K562 (cell line): ENCODE measurements at places on chromosomes 7 and 10. TPM values are rescaled to one million over a fixed set of nuclear protein-coding genes. Genes with fewer than 3 reads are reported as not detected.

The STOX1 gene
- total RNA-seq: 0.29 and 0.42 TPM in 2 replicates

The IL6 gene
- total RNA-seq: 0.94 and 1.5 TPM in 2 replicates

The FGFR2 gene
- 0.18 and 0.20 TPM in 2 replicates for total RNA-seq

The RADIL gene
- total RNA-seq: 8.1 and 8.6 TPM in 2 replicates

- no peak for DNase-seq
These were observed 501 bp downstream of the TFPI2 start for GRCh38 chr7:93890041-93890463.

DNA sequence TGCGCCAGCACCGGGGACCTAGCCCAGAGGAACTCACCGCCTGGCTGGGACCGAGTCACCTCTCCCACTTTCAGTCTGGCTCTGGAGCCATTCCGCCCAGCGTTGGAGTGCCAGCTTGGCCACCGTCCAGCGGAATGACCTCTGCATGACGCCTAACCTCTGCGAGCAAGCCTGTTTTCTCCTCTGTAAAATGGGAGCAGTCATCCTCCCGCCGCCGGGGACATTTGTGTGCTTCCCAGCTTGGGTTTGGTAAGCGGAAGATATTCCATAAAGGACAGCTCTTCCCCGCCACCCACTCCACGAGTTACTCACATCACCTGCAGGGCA lies 1.3 kb upstream of the ZCCHC24 start:
- no peak for DNase-seq

DNA sequence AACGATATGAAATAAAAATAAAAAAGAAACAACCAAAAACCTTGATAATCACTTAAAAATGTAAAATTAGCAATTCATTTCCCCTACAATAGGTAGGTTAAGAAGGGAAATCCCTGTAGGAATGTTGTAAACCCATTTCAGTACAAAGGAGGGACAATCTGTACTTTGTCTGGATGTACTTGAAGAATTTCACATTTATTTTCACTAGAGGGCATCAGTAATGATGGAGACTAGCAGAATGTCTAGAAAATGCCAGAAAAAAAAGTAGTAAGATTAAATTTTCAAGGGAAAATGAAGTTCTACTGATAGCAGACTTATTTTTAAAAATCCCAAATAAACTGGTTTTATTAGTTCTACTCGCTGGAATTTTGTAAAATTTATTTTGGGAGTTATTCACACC lies 209.0 kb upstream of the FZD1 start:
- no peak for DNase-seq

GRCh38 chr7:6628045-6628444 lies 9.1 kb upstream of the ZNF316 start:
- DNase-seq: no peak

DNA sequence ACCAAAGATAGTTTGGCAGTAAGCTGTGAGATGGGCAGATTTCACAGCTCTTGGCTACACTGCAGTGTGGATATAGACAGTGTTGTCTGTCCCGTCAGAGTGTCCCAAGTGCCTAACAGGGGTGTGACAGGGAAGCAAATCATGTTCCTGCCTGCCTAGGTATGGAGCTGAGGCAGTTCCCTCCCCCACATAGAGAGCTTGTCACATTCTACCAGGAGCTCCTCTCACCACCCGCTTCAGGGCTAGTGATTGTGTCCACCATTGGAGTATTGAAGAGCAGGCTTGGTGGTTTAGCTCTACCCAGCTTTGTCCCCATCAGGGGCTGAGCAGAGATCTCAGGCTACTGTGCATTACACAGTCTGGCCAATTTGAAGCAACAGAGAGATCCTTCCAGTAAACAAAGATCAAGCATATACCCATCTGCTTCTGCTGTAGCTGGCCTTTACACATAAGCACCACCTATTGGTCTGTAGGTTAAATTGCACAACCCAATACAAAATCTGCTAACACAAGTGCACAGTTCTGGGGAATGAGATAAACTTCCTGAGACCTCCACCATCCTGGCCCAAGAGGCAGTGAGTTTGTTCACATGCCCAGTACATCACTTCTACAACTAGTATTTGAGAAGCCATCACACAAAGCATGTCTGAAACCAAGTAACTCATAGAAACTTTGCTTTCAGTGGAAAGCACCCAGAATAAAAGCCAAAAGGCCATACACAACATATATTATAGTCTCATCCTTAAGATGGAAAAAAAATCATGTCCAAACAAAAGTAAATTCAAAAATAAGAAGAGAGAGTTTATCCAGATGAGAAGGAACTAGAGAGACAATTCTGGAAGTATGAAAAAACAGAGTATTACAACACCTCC lies 67.3 kb downstream of the GLCCI1 start:
- no peak for DNase-seq
